ENCODE measurements at places on chromosomes 3 and 15.

- no peaks in the 10 kb centered on the region for H3K4me1 ChIP-seq
- H3K27me3 ChIP-seq = no peaks in the 10 kb centered on the region
- H3K4me3 ChIP-seq = no peak overlapping the region
- no peak overlapping the region for H3K27ac ChIP-seq
- no peaks in the 10 kb centered on the region for H3K36me3 ChIP-seq
Observed at GRCh38 chr3:52754373-52754772, 16.4 kb downstream of the NEK4 start.

GRCh38 chr3:45130476-45130875 lies 15.7 kb downstream of the CDCP1 start:
- no peaks in the 10 kb centered on the region for H3K36me3 ChIP-seq
- no peaks in the 10 kb centered on the region for H3K27me3 ChIP-seq
- no peaks in the 10 kb centered on the region for H3K4me1 ChIP-seq
- H3K27ac ChIP-seq = no peak overlapping the region
- H3K4me3 ChIP-seq = no peak overlapping the region

- no peaks in the 10 kb centered on the region for H3K36me3 ChIP-seq
- H3K4me1 ChIP-seq = peaks cover 3% of the 10 kb centered on the region
- H3K27me3 ChIP-seq = no peaks in the 10 kb centered on the region
- no peak for DNase-seq
- H3K4me3 ChIP-seq = peak overlapping the region; percentile 41
Observed at GRCh38 chr3:183427196-183427875, 1.1 kb downstream of the MCF2L2 start.

GRCh38 chr3:148605521-148605920 lies 92.2 kb upstream of the AGTR1 start:
- H3K36me3 ChIP-seq = no peaks in the 10 kb centered on the region
- H3K4me1 ChIP-seq = peaks cover 11% of the 10 kb centered on the region
- no peak for DNase-seq
- no peak overlapping the region for H3K27ac ChIP-seq

GRCh38 chr3:52171514-52172261 lies 17.5 kb upstream of the POC1A start:
- no peak overlapping the region for H3K27ac ChIP-seq
- DNase-seq = no peak
- H3K36me3 ChIP-seq = no peaks in the 10 kb centered on the region
- H3K4me1 ChIP-seq = no peaks in the 10 kb centered on the region

GRCh38 chr15:86235667-86236066 lies 156.0 kb downstream of the AGBL1 start:
- no peak for DNase-seq
- no peak overlapping the region for H3K4me3 ChIP-seq
- no peaks in the 10 kb centered on the region for H3K27me3 ChIP-seq
- H3K4me1 ChIP-seq = no peaks in the 10 kb centered on the region
- H3K27ac ChIP-seq = no peak overlapping the region

DNA sequence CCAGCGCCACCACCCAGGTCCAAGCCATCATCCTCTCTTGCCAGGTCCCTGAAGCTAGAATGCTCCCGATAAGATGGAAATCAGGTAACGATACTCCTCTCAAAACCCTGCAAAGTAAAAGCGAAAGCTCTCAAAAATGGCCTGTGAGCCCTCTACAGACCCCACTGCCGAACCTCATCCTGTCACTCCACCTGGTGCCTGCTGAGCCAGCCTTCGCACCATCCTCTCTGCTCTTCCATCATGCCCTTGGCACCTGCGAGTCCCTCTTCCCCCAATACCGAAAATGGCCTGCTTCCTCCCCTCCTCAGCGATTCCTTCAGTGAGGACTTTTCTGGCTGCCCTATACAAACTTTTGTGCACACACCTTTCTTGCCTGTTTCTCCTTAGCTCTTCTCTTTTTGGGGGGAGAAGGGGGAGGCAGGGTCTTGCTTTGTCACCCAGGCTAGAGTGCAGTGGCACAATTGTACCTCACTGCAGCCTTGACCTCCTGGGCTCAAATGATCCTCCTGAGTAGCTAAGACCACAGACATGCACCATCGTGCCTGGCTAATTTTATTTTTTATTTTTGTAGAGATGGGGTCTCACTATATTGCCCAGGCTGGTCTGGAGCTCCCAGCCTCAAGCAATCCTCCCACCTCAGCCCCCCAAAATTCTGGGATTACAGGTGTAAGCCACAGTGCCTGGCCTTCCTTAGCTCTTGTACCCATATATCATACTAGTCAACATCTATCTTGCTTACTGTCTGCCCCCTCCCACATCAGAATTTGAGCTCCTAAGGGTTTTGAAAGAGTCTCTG lies 3.0 kb downstream of the IDH2 start:
- peaks cover 11% of the 10 kb centered on the region for H3K4me1 ChIP-seq
- H3K36me3 ChIP-seq = no peaks in the 10 kb centered on the region
- no peak overlapping the region for H3K27ac ChIP-seq
- H3K4me3 ChIP-seq = no peak overlapping the region
- DNase-seq = no peak
- H3K27me3 ChIP-seq = no peaks in the 10 kb centered on the region

GRCh38 chr3:141000027-141000663 lies 51.0 kb upstream of the SPSB4 start:
- no peak overlapping the region for H3K4me3 ChIP-seq
- DNase-seq = peak; percentile 57
- H3K27me3 ChIP-seq = no peaks in the 10 kb centered on the region
- H3K27ac ChIP-seq = no peak overlapping the region

All from ovary (tissue), 10 donors.